Activated CD4-positive, alpha-beta T cell treated with anti-CD3 and anti-CD28 coated beads, Interleukin-2, amount 50 U/mL, for 24 hours (primary cell): ENCODE measurements at places on chromosomes 12 and 14.
A peak's percentile ranks its signal among the peaks of the same experiment; 100 is the strongest.

DNA sequence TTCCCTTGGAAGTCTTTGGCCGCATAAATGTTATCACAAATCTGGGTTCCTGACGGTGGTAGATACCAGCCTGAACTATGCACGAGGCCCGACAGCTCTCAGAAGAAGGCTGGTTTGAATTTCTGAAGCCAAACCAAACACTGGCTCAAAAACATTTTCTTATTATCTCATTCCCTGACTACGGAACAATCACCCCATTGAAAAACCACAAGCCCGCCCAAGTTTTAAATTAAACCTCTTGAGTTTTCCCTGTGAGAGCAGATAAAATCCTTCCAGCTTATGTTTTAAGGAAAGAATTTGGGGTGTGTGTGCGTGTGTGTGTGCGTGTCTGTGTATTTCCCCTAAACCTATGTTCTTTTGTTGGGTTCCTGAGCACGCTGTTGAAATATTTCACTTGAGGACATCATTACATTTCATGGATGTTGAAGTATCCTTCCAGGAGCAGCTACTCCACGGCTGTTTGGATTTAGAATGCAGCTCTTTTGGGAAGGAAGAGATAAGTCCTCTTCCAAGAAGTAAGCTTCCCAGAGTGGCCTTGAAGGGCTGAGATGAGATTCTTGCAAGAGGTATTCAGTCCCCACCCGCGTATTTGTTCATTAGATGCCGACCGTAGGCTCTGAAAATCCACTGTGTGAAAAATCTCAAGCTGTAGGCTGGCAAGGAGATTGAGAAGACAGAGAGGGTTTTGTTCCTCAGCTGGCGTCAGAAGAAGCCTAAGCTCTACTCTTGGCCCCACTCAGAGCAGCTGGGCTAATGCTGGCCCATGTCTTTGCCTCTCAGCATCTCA is 131.0 kb upstream of the NCOR2 start:
- no peak for DNase-seq

- DNase-seq = no peak
Observed at GRCh38 chr12:112987561-112987960, 9.2 kb downstream of the OAS2 start.

DNA sequence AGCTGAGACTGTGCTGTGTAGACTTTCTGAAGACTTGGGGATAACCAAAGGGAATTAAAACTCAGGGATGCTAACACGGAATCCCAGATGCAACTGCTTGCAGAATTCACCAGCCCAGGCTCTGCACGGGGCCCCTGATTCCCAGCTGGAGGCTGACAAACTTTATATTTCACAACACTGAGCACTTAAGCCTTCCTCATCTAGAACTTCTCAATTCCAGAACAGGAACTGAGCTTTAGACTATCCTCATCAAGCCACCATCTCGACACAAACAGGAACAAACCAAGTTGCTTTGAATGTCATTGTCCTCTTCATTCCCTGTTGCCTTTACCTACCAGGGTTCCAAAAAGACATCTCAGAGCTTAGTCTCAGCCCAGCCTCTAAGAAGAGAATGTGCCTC is 22.2 kb downstream of the CCDC63 start:
- no peak for DNase-seq

DNA sequence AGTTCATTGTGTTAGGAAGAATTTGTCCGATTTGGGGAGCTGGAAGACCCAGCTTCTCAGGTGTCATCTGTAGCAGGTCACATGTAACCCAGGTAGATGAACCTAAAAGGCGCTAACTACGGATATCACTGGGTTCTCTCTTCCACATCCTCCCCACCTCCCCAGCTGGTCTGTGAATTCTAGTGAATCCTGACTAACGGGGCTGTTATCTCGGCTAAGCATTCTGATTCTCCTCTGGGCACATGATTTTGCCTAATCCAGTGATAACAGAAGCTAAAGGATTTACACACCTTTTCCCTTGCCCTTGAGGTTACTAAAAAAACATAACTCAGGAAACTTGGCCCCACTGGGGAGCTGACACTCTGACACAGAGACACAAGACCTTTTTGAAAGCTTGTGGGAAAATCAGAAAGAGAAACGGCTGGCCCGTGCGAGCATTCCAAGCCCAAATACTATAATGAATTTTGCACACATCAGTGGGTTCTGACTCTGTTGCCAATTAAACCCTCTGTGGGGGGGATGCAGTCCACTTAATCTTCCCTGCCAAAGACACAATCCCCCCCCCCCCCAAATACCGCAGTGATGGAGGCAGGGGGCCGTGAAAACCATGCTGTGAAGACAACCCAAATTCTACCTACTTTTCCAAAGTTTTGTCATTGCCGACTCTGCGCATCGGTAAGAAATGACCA is 81.0 kb upstream of the FZD10 start:
- DNase-seq = no peak

DNA sequence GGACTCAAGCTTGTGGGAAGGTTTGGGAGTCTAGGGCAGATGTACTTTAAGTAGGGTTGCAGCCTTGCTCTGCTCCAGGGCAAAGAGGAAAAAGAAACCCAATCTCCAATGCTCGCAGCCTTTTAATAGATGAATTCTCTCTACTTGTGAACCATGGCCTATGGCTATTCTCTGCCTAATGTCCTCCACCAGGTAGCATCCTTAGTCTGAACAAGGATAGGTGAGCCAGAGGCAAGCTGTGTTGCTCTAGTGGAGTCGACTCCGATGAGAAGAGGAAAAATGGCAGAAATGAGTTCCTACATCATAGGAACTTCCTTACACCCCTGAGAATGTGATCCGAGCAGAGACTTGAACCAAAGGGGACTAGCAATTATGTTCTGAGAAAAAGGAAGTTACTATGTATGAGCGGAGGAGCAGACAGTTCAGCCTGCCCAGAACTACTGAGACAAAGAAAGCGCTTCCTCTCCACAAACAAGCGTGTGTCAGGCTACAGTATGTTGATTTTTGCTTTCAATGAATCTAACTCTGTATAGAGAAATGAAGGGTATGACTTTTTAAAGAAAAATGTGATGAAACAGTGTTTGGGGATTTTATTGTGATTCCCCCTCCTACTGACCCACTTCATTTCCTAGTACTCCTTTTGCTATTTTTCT is 153.6 kb upstream of the ARID2 start:
- no peak for DNase-seq

- DNase-seq = no peak
Observed at GRCh38 chr12:2319737-2320506, 267.1 kb downstream of the CACNA1C start.

- peak; percentile 23 for DNase-seq
Observed at GRCh38 chr12:14185427-14186192, 179.9 kb upstream of the ATF7IP start.

- no peak for DNase-seq
Observed at GRCh38 chr14:101369194-101369915, 191.9 kb upstream of the DIO3 start.

DNA sequence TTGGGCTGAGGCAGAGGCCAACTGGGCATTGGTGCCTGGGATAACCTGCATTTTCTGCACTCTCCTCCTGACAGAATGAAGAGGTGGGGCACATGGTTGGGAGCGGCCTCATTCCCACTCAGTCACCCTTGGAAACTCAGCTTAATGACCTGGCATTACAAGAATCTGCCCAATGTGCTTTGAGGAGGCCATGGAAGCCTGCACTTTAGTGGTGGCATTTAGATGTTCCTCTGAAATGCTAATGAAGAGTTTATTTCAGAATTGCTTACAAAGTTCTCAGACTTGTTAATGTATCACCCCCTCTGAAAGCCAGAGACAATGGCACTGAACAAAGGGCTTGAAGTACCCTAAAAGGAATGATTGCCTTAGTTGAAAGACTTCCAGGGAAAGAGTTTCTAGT is 71.4 kb upstream of the PARP11 start:
- no peak for DNase-seq

DNA sequence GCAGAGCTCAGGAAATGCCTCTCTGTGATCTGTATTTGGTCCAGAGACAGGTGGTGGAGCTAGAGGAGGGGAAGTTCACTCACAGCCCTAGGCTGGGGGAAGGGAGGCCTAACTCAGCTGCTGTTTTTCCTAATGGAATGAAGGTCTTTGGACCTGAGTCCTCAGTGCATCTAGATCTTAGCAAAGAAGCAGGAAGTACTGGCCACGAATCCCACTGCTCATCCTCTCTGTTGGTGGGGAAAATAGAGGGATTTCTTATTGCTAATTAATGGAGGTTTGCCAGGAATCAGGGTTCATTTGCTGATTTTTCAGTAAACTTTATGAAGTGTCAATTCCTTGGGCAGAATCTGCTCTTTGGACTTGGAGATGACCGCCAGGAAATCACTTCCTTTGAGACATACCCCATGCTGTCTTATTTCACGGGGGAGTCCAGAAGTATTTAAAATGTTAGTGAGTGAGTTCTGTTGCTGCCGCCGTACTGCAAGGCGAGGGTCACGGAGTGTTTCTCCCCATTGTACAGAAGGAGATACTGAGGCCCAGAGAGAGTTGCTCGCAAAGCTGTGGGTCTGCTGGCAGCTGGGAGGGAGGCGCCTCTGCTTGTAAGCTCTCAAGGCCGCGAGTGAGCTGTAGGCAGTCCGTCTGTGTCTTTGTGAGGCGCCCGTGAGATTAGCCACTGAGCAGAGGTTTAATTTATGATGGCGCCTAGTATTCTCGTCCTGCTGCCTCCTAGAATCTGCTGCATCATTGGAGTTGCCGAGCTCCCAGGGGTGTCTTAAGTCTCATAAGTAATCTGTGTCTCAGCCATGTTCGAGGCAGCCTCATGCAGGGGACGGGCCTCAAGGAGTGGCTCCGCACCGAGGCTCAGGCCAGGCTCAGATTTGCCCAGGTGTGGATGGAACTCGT is 88.2 kb downstream of the TSPAN9 start:
- DNase-seq = no peak

DNA sequence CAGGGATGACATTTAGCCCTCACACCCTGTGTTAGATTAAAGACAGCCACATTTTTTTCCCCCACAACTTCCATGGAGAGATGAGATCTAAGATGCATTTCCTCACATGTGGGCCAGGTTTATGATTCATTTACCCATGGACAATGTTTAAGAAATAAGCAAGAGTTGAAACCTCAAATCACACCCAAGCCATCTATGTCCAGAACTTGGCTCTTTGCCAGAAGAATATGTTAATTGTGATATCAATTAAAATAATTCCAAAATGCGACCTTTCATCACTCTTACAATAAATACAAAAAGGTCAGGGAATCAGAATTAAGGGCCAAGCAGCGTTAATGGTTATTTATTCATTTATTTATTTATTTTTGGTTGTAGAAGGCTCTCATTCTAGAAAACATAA is 1376.9 kb upstream of the TMEM132C start:
- no peak for DNase-seq

GRCh38 chr12:100877776-100878175 is 83.2 kb downstream of the ANO4 start:
- no peak for DNase-seq

DNA sequence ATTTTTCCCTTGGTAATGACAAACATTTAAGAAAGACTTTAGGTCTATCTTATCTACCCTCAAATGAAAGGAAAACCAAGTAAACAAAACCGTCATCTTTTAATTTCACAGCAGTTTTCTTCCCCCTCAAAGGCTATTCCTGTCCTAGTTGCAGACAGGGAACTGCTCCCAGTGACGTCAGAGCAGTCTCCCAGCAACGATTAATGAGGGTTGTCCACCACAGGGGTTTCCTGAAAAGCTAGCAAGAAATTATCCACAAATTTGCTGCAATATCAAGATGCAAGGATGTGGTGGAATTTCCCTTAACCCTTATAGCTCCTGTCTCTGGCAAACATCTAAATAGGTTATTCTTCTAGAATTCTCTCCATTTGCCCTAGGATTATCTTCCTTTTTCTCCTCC is 89.1 kb upstream of the STAC3 start:
- no peak for DNase-seq

DNA sequence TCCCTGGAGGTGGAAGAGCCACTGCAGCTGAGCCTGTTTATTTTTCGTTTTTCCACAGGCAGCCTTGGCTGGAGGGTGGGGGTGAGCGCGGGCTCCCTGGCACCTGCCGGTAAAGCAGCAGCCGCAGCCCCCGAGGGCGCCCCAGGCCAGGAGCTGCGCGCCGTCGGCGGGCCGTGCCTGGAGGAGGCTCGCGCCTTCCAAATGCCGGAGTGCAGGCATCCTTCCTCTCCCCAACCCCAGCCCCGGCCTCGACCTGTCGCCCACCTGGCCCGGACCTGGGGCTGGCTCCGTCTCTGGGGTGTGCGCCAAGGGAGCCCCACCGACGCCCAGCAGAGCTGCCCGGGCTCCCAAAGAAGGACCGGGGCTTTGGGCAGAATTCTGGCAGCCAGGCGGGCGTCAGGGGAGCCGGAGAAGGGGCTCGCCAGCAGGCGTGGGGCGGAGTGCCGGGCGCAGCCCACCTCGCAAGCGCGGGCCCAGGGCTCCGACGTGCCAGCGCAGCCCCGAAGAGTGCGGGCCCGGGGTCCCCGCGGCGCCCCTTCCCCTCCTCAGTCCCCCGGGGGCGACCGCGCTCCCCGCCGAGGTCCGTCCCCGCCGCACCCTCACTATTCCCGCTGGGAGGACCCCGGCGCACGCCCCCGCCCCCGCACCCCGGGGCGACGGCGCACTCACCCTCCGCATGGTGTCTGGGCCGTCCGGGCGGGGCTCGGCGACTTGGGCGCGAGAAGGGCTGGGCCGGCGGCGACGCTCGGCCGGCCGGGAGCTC is 130.3 kb downstream of the NDUFA12 start:
- DNase-seq = no peak

DNA sequence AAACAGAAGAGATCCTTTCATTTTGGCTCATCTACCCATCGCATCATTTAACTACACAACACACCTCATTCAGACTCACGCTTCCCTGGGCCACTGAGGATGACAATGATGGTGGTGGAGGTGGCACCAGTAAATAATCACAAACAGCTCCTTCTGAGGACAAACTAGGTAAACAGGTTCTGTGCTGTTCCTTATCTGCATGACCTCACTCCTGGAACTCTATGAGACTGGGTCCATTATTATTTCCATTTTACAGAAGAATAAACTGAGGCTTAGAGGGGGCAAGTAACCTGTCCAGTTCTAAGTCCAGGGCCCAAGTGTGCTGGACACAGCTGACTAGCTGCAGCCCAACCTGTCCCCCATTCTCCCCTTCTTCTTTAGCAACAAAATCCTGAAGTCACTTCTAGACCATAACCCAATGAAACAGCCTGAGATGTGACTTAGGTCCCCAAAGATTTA is 50.4 kb downstream of the ITPK1 start:
- no peak for DNase-seq

- no peak for DNase-seq
Observed at GRCh38 chr12:20429852-20430251, 61.5 kb downstream of the PDE3A start.

DNA sequence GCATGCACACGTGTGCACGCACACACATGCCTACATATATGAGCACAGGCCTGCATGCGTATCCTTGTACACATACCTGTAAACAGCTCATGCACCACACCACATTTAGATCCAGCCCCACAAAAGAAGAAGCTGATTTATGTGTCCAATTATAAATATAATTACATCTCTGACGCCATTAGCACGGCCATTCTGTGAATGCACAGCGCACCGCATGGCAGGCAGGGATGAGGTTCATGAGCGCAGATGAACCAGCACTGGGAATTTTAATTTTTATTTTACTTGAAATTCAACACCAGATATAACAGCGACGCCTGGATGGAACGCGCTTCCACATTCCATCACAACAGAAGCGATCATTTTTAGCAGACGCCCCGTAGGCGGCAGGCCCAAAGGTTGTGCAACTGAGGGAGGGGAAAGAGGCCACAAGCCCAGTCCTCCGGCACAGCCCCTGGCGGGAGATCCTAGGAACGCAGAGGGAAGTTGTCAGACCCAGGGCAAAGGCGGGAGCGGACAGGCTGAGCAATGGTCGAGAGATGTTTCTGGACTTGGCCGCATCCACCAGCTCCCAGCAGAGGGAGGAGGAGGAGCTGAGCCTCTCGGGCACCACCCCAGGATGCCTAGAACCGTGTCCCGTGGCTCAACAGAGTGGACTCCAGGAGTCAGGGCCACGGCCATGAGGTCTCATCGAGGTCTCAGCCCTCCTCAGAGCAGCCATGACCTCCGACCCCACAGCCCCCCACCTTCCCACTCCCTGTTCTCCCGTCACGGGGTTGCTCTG is 37.9 kb upstream of the GALNT9 start:
- DNase-seq = no peak
